ENCODE measurements at places on chromosomes 3 and 15. TPM values are rescaled to one million over a fixed set of nuclear protein-coding genes. Genes with fewer than 3 reads are reported as not detected.

Gene MKRN3
- not detected for total RNA-seq

DNA sequence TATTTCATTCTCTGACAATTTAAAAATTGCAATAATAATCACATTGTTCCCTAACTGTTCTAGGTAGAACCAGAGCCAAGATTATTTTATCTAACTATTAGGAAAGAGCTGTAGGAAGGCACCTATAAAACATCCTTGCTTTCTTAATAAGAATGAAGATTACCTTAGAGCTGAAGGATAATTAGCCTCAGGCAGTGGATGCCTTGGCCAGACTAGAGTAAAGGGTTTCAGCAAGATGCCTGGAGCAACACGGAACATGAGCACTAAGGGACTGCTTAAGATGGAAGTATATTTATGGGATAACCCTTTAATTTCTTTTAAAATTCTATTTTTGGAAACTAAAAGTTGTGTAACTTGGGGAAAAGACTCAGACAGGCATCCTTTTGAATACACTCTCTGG lies 456.6 kb upstream of the RBMS3 start:
- no peak for DNase-seq

GRCh38 chr15:40878785-40879184 lies 4.8 kb upstream of the RHOV start:
- DNase-seq: no peak

DNA sequence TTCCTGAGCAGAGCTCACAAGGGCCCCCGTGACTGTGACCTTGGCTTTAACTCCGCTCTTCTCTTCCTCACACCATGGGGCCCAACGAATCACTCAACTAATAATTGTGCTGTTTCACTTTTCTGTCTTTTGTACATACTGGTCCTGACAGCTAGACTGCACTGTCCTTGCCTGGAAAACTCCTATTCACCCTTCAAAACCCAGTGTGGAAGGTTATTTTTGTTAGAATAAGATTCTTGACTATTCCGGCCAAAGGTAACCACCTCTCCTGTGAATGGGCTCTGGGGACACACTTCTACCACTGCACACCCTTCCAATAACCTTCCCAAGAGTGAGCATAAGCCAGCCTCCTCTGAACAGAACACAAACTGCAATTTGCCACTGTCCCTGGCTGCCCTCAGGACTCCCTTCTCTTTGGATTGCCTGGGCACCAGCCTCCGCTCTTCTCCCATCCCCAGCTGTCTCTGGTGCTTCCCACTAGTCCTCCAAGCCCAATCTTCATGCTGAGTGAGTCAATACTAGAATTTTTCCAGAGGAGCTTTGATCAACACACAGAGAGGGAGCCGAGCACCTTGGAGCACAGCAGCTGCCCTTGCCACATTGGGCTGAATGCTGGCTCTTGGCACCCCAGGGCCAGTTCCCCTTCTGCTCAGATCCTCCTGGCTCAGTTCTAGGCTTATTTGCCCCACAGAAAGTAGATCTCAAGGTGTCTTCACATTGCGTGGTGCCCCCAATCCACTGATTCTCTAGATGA lies 2.1 kb downstream of the SCN5A start:
- no peak for DNase-seq

Gene UPK1B
- not detected for total RNA-seq

GRCh38 chr3:140285380-140285779 lies 350.4 kb downstream of the CLSTN2 start:
- DNase-seq: no peak

GRCh38 chr3:127651516-127652172 lies 21.1 kb upstream of the ABTB1 start:
- DNase-seq: no peak

DNA sequence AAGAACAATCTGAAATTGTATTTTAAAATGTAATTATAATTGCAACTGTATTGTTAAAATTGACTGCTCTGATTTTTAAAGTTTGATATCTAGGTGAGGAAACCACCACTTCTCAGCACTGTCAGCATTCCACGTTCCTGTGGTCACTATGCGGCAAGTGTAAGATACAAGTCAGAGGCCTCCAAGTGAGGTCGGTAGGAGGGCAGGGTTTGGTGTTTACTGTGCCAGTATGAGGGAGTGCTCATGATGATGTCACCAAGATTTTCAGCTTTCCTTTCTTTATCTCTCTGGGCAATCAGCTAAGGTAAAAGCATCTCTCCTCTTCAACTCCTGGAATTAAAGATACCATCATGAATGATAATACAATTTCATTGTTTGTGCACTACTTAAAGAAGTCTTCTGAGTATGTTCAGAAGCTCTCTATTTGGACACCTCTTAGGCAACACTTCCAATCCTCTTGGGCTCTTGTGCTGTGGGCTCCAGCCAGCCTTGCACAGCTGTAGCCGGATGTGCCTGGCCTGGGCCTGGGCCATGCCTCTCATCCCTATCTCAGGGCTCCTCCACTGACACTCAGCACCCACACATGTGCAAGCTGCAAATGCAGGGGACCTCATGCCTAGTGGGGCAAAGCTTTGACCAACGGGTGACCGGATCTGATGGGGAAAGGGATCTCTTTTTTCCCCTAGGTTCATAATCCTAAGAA lies 42.9 kb downstream of the CCR3 start:
- no peak for DNase-seq

Gene NPAP1
- total RNA-seq: not detected

DNA sequence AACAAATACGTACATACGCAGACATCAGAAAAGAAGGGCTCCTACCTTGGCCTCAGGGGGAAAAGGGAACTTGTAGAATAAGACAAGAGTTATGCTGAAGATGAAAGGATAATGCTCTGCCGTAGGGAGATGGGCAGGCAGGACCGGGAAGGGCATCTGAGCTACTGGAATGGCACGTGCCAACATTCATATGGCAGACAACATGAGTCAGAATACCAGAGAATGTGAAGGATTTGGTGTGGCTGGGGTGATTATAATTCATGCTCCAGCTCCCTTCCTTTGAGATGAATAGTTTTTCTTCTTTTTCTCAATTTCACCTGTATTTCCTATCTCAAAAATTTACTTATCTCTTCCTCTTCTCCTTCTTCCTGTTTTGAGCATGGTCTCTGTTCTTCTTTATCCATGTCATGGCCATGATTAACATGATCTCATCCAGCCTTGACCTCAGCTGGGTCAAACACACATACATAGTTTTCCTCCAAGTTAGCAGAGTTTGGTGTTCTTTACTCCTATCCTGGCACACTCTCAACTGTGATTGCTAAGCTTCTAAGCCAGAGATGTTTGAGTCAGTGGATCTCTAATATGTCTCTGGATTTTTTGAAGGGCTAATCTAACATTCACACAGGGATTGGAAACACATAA lies 507.0 kb downstream of the FOXP1 start:
- DNase-seq: no peak

GRCh38 chr3:149473357-149474249 lies 894 bp upstream of the TM4SF4 start:
- DNase-seq: peak; percentile 40

DNA sequence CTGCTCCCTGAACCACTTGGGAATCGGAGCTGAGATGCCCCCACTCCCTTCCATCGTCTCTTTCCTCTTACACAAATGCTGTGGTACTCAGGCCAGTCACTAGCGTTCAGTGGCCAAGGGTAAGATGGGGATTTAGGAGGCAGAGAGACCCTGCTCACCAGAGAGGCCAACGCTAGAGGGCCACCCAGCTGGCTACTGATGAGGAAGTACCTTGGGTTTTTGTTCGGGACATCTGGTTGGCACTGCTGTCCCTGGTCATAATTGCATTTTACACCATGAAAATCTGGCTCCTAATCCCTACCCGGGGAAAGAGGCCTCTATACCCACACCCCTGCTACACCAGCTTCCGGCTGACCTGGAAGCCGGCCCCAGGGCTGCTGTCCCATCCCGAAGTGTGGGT lies 7.7 kb downstream of the MAP6D1 start:
- no peak for DNase-seq

- no peak for DNase-seq
Observed at GRCh38 chr15:27527490-27528067, 556.6 kb downstream of the GABRG3 start.

- DNase-seq: no peak
Observed at GRCh38 chr3:28947061-28947460, 333.8 kb upstream of the RBMS3 start.

GRCh38 chr3:48852151-48852550 lies 4.5 kb upstream of the PRKAR2A start:
- DNase-seq: no peak

DNA sequence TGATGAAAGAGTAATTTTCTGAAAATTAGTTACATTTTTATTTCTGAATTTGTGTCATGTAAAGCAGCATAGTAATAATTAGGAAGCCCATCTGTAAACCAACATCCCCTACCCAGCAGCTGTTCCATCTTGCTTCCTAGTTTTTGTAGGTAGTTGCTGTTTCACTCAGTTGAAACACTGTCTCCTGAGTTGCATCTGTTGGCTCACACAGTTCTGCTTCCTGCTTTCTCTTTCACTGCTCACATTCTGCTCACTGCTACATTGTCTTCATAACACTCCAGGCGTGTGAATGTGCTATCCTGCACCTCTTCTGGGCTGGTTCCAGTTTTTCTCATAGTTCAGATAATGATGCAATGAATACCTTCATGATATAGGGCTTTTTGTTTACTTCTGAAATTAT lies 123.4 kb downstream of the EPHB1 start:
- DNase-seq: no peak

DNA sequence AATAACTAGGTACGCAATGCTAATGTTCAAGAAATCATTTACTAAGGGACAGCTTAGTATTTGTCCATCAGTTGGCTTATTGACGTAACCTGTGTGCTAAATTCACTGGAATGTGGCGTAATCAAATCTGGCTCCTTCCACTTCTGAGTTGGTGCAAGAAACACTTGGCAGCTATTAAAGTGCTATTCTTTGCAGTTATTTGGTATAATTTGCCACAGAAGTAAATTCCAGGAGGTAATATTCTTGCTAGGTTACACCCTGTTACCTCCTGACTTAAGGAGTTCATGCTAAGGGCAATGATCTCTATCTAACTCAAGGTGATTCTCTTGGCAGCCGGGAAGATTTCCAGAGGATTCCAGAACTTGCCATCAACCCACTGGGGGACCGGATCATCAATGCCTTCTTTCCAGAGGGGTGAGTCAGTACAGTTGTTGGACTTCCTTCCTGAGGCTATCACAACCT lies 25.5 kb downstream of the CHP1 start:
- DNase-seq: no peak

DNA sequence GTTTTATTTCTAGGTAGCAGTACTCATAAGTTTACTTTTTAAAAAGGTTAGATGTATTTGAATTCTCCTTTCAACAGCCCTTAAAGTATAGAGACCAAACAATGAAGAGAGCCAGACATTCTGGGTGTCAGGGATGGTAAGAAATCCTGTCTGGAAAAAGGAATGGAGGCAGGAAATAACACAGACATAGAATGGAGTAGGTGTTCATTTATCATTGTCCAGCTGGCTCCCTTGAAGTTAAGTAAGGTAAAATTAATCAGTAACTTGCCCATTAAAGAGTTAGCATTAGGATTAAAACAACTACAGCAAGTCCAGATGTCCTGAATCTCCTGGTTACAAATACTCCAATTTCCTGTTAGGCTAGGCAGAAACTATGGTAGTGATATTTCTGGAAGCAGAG lies 13.5 kb upstream of the SUCNR1 start:
- DNase-seq: no peak

DNA sequence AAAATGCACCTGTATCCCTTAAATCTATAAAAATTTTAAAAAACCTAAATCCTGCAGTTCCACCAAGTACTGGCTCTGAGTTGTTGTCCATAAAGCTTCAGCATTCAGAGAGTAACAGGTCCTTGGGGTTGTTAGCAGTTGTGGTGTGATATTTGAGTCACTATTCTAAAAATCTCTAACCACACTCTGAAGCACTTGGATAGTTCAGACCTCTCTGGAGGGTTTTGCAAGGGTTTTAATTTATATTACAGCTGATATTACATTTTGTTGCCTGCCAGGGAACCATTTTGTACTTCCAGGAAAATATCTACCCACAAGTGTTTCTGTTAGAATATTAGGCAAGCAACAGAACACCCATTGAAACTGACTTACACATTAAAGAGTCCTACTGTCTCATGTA lies 255.6 kb downstream of the TBL1XR1 start:
- no peak for DNase-seq

Gene SMAD6
- total RNA-seq: 30.1 TPM

Gene FSIP1
- total RNA-seq: 3.1 TPM

GRCh38 chr3:94305835-94306611 lies 243.2 kb downstream of the NSUN3 start:
- DNase-seq: no peak

Gene ZNF860
- total RNA-seq: 1.9 TPM

Gene RTP1
- total RNA-seq: not detected

DNA sequence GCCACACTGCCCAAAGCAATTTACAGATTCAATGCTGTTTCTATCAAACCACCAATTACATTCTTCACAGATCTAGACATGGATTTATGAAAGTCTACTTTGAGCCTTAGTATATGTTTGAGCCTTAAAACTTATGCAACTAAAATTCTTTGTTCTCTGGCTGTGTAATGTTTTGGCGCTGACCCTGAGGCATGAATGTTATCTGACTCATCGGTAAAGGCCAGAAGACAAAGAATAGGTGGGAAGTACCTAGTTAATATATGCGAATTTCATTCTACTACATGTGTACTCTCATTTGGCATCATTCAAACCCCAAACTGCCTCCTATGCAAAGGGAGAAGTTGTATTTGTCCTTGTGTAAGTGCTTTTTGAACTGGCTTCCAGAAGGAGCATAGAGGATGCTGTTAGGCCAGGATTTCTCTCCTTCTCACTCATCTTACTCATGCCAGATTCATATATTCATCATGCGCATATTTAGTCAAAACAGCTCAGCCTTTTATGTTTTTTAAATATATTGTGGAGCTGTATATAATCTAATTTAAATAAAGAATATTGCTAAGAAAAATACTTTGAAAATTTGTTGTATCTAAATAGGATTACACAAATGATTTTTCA lies 204.2 kb downstream of the NFKBIZ start:
- DNase-seq: no peak

GRCh38 chr15:55937040-55937439 lies 56.4 kb downstream of the NEDD4 start:
- DNase-seq: no peak

GRCh38 chr3:3599016-3599415 lies 200.2 kb upstream of the LRRN1 start:
- DNase-seq: no peak

- DNase-seq: no peak
Observed at GRCh38 chr3:44795197-44795596, 33.6 kb downstream of the KIF15 start.

DNA sequence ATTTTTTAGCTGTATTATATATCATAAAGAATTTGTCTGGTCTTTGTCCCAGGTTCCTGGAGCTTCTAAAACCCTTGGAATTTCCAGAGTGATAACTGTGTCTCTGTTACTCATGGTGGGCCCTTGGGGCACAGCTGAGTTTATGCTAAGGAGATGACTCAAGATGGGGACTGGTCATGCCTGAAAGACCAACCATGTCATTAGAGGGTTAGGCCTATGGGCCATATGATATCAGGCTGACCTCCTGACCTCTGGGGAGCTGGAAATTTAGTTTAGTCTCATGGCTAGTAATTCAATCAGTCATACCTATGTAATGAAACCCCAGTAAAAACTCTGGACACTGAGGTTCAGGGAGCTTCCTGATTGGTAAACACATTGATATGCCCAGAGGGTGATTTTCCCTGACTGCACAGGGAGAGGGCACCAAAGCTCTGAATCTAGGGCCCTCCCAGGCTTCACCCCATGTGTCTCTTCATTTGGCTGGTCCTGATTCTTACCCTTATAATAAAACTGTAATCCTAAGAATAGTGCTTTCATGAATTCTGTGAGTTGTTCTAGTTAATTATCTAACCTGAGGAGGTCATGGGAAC lies 69.6 kb downstream of the EEFSEC start:
- DNase-seq: no peak

Measured in uterus (tissue), 4 donors.